ENCODE measurements at places on chromosomes 13 and 19.

GRCh38 chr13:109400624-109401257 lies 385.6 kb downstream of the IRS2 start:
- DNase-seq, result no peak

DNA sequence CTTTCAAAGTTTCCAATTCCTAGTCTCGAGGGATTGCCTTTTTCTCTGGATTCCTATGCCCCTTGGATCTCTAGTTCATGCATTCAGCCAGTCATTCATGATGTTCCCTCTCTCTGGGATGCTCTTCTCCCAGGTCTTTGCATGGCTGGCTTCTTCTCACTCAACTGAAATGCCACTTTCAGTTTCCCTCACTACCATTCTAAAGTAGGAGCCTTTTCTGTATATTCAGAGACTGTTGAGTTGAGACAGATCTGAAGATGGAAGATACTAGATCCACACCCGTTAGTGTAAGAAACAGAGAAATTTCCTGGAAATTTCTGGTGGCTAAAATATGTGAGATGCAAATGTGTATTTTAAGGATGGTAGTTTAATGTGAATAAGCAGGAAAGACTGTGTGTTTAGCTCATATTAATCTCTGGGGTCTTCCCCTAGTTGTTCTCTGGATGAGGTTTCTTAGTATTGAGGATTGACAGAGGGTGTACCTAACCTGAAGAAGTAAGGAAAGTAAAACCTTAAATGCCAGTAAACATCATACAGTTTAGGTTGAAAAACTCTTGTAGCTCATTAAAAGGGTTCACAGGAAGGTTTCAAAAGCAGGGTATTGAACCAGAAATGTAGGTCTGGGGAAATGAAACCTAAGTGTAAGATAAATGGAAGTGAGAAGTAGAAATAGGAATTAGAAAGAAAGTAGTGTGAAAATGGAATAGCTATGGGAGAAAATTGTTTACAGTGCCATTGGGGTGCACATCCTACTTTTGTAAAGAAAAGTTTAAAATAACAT lies 331.3 kb downstream of the NDFIP2 start:
- no peak for DNase-seq

DNA sequence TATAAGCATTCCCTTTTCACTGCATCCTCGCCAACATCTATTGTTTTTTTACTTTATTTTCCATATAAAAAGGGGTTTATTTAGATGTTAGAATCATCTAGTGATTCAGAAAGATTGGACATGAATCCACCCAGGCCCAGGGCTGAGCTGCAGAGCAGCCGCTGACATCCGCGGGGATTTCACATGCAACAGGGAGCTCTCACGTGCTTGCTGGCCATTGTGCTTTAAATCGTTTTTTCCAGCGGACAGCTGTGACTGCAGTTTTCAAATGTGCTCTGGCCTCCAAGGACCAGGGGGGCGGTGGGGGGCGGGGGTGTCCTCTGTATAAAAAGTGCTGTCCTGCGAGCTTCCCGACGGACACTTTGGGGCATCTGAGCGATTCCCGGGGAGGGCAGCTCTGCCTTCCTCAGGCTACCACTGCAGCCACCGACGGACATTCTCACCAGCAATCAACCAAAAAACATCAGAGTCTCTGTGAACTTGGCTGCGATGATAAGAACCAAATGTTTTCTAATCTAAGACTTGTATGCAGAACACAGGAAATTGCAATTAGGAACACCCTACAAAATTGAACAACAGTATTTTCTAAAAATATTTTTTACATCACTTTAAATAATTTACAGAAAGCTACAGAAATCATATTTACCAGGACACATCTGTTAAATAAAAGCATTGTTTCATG lies 12.6 kb downstream of the RB1 start:
- no peak for DNase-seq

DNA sequence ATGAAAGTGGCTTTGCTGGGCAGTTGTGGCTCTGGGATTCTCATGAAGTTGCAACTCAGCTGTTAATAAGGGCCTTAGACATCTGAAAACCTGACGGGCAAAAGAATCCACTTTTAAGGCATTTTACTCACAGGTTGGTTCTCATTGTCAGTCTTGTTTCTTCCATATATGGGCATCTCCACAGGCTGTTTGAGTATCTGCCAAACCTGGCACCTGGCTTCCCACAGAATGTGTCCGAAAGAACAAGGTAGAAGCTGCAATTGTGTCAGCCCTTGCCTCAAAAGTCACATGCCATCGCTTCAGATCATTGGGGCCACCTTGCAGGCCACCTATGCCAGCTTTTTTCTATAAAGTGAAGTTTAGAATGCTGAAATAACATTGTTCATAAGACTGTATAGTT lies 102.4 kb downstream of the KCTD12 start:
- DNase-seq, result no peak

- DNase-seq, result no peak
Observed at GRCh38 chr13:27607125-27607524, 13.2 kb downstream of the LNX2 start.

DNA sequence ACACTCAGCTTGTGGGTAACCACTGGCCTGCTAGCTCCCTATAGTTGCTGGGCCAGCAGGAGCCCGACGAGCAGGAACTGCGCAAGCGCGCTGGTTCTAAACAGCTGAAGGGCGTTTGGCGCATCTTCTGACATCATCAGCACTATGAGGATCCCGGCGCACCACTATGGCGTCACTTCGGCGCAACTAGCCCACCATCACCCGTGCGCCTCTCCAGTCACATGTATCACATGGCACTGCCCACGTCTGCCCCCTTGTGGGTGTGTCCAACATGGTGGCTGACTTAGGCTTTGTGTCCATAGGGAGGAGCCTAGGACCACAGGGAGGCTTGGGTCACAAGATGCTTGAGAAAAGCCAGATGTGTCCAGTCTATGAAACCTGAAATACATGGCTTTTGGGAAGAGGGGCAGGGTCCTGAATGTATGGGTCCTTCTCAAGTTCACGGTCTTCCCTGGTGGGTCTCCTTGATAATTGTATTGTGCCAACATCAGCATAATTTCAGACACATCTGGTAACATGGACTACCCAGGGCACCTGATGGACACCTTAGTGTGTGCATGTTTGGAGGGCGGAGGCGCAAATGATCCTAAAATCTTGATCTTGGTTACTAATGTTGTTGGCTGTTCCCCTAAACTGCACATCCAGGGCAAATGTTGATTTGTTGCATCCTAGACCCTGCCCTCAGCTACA lies 18.0 kb downstream of the KLK4 start:
- no peak for DNase-seq

All from CD4-positive, alpha-beta T cell (primary cell).